Mesenchymal stem cell (in vitro differentiated cells and primary cell): ENCODE measurements at places on chromosomes 12 and 14.

DNA sequence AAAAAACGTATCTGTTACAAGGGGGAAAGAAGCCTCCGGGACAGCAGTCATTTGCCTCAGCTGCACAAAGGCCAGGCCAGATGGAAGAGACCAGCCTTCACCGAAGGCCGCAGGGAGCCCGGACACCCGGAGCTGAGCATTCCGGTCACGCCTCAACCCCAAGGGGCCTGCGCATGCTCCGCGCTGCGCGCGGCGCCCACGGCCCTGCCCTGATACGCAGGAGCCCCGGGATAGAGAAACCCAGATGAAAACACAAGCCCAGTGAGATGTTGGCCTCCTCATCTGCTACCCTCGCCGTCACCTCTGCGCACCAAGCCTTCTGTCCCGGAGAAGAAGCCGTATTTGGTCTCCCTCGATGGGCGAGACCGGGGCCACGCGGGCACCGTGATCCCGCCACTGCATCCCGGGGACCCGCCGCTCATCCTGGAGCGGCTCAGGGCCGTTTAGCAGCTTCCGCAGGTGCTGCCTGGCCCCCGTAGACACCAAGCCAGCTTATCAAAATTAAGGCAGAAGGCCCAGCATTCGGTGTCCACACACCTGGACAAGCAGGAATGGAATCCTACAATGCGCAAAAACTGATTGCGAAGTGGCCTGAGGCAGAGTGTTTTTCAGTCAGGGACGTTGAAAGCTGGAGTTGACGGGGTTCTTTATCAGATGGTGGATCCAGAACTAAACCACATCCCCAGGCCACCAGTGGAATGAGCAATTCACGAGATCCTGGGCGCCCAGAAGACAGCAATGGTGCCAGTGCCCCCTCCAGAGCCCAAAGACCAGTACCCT, 2.6 kb downstream of the OR8S1 start:
- no peak for DNase-seq

GRCh38 chr12:52015532-52016041, 8.8 kb downstream of the TAMALIN start:
- DNase-seq = no peak

DNA sequence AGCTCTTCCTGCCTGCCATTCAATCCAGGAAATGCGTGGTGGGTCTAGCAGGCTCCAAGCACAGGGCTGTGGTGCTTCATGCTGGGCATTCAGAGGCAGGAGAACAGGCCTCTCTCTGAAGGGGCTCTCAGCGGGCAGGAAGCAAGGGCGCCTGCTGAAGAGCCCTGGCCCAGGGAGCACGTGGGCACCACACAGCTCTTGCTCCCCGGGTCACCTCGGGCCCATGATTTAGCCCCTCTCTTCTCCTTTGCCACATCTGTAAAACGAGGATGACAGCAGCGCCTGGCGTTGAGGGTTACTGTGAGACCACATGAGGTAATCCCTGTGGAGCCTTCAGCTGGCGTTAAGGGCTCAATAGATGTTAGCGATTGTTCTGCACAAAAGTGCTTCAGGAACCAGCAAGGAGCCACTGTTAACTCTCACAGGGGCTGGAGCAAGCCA, 37.6 kb upstream of the SPTLC2 start:
- no peak for DNase-seq

DNA sequence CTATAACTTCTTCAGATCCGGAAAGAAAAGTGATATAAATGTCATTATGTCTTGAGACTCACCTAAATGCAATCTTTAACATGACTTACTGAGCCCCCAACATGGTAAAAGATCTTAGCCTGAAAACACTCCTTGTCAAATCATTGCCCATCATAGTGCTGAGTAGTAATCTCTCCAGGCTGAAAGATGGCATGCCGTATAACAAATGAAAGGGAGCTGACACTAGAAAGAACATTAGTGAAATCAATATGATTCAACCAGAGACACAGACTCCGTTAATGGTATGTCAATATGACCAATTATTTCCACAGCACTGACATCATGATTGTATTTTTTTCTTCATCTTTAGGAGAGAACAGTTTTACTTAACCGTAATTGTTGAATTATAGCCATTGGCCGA, 54.4 kb downstream of the BICD1 start:
- DNase-seq = no peak

DNA sequence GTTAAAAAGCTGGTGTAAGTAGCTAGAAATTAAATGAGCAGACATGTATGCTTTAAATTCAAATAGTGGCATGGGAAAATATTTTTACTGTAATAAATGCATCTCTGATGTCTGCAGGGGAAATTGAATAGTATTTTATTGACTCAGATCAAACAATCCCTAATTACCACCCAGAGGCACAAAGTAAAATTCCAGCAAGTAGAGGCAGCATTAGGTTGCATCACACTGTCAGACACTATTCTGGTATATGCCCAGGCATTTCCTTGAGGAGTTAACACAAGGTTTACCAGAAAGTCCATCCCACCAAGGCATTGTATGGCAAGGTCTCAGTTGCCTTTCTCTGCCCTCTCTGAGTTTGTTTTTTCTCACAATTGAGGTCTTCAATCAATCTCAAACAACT, 201.6 kb upstream of the KITLG start:
- DNase-seq = peak; percentile 2

GRCh38 chr12:105334582-105334981, 4.1 kb downstream of the C12orf75 start:
- peak; percentile 60 for DNase-seq

GRCh38 chr12:22312336-22312735, 22.2 kb downstream of the ST8SIA1 start:
- DNase-seq = no peak

DNA sequence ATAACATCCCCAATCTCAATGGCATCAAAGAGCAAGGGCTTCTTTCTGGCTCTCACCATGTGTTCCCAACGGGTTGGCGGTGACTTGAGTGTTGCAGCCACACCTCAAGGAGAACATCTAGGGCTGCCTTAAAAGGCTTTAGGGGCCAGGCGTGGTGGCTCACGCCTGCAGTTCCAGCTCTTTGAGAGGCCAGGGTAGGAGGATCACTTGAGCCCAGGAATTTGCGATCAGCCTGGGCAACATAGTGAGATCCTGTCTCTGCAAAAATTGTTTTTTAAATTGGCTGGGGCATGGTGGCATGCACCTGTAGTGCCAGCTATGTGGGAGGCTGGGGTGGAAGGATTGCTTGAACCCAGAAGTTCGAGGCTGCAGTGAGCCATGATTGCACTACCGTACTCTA, 14.9 kb downstream of the RFLNA start:
- DNase-seq = no peak

DNA sequence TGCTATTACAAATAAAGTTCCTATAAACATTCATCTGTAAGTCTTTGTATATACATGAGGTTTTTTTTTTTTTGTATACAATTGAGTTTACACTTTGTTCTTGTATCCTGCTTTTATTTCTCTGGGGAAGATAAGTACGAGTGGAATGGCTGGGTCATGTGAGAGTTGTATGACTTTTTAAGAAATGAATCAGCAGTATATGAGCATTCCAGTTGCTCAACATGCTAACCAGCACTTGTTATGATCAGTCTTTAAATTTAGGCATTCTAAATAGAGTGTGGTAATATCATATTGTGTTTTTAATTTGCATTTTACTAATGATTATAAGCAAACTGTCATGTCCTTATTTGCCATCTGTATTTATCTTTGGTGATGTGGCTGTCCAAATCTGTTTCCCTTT, 44.7 kb upstream of the AMIGO2 start:
- DNase-seq = peak; percentile 60

- no peak for DNase-seq
Measured at GRCh38 chr12:52202361-52203078, 10.7 kb upstream of the KRT80 start.

DNA sequence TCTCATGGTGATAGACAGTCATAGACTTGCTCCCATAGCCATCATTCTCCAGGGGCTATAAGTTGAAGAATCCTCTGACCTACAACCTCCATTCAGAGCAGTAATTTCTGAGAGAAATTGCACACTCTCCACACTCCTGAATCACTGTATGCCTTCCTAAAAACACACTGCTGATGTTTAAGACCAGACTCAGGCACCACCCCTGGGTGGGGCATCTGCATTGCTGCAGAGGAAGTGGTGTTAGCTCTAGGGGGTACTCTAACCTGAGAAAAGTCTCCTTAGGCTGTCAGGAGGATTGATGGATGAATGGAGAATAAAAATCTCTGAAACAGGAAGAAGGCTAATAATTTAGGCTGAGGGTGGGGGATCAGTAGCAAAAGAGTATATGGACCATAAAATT, 436.1 kb downstream of the DAD1 start:
- DNase-seq = no peak

DNA sequence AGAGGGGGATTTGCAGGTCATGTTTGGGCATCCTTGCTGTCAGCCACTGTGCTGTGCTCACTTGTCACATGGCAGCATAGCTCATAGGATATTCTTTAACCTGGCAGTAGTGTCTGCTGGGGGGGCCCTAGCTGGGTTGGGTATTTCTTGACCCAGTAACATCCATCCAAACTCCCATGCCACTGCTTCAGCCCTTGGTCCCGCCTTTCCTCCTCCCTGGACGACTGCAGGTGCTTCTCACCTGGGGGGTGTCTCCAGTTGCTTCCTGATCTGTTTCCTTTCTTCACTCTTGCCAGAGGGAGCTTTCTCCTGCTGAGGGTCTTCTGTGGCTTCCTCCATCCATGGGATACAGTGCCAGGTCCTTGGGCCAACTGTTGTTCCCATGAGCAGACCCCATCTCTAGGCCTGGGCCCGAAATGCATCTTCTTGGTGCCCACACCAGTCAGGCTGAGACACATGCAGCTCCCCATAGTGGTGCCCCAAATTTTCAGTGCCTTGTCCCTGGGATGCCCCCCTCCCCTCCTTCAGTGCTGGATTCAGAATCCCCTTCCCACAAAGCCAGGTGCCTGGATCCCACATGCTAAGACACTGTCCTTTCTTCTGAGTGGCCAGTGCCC, 20.5 kb downstream of the C14orf132 start:
- DNase-seq = no peak

DNA sequence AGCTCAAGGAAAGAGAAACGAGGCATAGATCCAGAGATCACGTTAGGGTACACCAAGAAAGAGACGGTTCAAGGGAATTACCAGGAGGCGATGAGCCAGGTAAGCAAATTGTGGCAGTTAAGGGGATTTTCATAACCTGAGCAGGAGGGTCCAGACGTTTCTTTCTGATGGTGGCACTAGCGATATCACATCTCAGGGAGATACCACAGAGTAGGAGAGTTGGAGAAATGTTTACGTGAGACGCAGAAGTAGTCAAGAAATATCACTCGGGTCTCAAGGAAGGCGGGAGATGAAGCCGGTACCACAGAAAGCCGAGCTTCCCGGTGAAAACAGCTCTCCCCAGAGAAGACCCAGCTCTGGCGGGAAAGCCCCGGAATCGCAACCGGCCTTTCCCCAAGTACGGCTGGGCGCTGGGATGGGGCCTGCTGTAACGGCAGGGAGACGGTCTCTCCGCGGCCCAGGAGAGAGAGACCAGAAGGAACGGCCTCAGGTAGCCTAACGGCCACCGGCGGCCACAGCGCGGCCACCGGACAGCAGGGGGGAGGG, 485 bp downstream of the SENP1 start:
- DNase-seq = no peak

DNA sequence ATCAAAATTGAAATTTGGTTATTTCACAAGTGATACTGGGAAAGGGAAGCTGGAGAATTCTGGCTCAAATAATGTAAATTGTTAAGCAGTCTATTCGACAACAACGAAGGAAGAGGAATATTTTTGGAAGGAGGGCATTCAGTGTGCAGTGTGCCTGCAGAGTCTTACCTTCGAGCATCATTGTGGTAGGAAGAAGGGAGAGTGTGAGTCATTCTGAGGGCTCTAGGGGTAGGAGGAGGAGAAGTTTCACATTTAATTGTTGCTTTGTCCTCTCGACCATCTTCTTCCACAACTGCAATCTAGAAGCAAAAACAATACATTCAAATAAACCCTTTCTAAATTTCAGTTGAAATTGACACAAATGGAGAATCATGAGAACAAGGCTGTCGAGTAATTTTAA, 263.0 kb downstream of the ACSS3 start:
- no peak for DNase-seq

- no peak for DNase-seq
Measured at GRCh38 chr14:39181026-39181692, 6.1 kb downstream of the PNN start.

- no peak for DNase-seq
Measured at GRCh38 chr12:3838076-3838475, 35.1 kb downstream of the PARP11 start.
